ENCODE measurements at places on chromosomes 16 and 17.
A peak's percentile ranks its signal among the peaks of the same experiment; 100 is the strongest.

DNA sequence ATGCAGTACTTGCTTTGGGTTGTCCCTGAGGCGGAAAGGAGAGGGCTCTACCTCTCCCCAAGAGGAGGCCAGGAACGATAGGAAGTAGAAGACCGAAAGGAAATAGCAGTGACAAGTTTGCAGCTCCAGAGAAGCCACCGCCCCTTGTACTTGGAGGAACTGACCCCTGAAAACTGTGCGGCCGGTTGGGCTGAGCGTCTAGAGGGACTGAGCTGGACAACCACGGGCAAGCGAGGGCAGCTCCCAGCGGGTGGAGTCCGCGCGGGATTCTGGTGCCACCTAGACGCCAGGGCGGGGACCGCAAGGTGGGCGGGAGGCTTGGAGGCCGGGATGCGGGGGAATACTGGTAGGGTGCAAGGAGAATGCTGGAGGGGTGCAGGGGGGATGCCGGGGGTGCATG lies 1.3 kb upstream of the SLC6A4 start:
- no peak for DNase-seq

DNA sequence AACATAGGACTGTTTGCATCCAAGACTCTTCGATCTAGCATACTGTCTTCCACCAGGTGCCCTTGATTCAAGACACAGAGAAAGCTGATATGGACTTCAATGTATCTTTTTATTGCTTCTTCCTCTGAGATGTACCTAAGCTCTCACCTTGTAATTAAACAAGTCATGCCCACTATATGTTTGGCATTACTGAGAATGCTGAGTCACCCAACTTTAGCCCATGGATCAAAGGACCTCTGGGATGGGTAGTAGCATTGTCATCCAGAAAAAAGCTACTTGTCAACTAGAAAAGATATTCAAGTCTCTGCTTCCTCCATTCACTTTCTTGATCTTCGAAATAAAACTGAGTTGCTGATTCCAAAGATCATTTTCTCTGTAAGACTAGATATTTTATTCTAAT lies 37.8 kb downstream of the CDH8 start:
- no peak for DNase-seq

DNA sequence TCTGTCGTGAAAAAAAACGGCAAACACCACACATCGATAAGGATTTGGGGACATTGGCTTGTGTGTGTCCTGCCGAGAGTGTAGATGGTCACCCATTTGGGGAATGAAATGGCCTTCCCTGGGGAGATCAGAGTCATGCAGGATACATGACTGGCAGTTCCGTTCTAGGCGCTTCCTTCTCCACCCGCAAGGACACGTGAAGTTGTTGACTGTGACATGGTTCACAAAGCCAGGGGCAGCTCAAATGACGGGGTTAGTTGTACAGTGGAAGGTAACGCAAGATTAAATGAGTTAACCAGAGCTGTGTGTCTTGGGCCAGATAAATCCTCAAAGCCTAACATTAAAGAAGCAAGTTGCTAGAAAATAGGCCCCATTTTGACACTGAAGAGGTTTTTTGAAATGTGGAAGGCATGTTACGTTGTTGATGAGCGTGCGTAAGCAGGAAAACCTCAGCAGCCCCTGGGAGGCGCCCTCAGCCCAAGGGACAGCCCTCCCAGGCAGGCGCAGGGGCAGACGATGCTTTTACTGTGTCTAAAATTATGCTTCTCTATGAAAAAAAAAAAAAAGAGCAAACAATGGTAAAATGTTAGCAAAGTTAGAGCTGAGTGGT lies 35.9 kb upstream of the CHMP6 start:
- DNase-seq: no peak

DNA sequence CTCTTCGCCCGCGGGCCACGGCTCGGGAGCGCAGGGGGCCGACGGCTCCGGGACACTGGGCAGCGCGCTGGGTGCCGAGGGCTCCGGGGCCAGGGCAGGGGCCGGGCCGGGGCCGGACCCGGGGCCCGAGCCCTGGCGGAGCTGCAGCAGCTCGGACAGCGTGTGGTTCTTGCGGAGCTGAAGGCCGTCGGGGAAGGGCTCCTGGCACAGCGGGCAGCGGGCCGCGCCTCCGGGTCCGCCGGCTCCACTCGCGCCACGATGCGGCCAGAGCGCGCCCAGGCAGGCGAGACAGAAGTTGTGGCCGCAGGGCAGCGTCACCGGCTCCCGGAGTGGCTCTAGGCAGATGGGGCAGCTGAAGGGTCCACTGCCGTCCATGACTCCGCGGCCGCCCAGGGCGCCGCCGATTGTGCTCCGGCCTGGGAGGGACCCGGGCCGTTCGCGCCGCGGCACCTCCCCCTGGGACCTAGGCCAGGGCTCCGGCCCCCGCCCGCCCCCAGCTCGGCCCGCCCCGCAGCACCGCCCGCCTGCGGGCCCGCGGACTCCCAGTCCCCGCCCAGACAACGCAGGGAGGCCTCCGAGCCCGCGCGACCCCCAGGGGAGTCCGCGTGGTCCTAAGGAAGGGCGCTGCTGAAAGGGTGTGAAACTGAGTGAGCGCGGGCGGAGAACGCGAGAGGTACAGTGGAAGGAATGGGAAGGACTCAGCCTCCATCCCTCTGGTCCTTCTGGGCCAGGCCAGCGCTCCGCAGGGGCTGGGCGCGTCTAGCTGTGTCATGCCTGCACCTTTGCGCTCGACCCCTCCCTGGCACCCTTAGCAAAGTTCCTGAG lies at the start of gene TRIM47:
TSS of gene TRIM47 (minus strand) at position 408 of the 825 bp plus-strand sequence. CDS start at position 375, 33 bp downstream.
- no peak for DNase-seq

DNA sequence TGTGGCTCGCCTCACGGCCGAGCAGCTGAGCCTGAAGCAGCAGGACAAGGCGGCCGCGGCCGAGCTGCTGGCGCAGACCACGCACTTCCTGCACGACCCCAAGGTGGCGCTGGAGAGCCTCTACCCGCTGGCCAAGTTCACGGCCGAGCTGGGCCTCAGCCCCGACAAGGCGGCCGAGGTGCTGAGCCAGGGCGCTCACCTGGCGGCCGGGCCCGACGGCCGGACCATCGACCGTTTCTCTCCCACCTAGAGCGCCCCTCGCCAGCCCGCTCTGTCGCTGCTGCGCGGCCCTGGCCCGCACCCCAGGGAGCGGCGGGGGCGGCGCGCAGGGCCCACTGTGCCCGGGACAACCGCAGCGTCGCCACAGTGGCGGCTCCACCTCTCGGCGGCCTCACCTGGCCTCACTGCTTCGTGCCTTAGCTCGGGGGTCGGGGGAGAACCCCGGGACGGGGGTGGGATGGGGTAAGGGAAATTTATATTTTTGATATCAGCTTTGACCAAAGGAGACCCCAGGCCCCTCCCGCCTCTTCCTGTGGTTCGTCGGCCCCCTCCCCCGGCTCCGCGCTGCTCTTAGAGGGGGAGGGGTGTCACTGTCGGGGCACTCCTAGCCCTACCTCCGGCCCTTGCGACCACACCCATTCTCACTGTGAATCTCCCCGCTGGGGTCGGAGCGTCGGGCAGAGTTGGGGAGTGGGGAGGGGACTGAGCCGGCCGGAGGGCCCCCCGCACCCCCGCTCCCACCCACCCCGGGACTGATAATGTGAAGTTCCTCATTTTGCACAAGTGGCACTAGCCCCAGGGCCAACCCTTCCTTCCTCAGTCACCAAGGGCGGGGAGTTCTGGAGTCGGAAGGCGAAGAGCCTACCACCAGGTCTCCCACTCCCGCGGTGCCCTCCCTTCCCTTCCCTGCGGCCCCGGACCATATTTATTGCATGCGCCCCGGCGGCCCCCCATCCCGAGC lies 4.0 kb downstream of the HIC1 start:
- DNase-seq: peak; percentile 48

All from stimulated activated CD8-positive, alpha-beta memory T cell treated with anti-CD3 and anti-CD28 coated beads, Interleukin-7, amount 100 ng/mL, for 24 hours (primary cell).